ENCODE measurements at places on chromosomes 12 and 14.

DNA sequence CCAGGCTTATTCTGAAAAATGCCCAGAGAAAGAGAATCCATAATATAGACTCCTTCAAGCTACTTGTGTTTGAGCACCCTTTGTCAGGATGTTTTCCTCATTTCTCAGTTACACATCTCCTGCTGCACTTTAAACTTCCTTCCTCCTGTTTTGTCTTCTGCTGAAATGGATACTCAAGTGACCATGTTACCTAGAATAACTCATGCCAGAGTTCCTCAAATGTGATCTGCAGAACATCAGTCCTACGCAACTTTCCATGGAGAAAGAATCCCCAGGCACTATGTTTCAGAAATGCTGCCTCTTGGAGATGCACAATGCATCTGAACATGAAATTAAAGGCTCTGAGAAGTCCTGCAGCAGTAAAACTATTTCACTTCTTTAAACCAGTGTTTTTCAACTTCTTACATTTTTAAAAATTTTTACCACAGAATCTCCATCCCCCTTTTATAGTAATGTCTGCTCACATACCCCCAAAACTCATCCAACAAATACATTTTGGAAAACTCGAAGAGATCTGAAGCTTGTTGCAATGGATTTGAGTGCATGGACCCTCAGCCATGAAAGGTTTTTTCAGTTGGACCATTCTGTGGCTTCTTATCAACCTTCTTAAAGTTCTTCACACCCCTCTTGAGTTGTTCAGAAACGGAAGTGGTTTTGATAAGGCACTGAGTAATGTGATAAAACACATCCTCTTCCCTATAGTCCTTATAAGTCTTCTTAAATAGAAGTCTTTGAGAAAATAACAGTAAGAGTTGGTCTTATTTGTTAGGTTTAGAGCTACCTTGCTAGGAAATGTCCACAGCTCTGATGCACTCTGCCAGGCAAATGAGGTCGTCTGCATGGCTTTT lies 84.5 kb upstream of the KCNA1 start:
- no peak for DNase-seq

DNA sequence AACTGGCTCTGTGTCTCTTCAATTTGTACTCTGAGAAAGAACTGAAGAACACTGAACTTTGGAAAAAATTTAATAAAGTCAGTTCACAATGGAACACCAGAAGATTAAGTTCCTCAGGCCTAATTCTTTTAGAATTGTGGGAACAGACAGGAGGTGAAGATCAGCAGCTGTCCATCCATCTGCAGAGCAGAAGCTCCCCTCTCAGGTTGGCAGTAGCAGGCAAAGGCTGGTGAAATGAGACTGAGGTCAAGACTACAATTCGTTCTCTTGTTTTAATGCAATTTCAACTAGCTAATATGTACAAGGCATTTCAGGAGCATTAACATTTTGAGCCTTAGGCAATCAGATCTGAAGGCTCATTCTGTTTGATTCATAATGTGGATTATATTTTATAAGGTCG lies 10.3 kb upstream of the TRHDE start:
- DNase-seq, result no peak

DNA sequence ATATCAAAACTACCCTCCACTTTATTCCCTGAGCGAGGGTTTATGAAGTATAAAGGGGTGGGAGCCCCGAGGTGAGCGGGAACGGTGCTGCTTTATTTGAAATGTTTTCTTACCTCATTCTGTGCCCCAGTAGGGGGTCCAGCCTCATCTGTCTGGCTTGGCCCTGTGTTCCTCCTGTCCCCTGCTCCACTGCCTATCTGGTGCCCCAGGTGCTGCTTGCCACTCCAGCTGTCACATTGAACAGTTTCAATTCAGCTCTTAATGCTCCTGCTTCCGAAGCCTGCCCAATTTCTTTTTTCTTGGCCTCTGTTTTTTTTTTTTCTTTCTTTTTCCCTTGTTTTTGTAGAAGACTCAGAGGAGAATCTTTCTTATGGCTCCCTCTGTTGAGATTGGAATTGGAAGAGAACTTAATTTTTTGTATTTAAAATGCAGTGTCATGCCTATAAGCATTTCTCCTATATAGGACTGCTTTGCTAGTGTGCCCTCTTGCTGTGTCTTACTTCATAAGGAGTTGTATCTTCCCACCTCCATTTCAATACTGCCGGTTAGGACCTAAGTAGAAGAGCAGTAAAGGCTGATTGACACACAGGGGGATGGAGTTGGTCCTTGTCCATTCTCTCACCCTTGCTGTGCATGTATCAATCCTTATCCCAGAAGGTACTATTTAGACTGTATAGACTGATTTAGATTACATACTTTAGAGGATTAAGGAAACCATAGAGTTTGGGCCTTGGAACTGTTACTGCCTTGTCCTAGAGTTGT lies 2.3 kb downstream of the ATXN7L3B start:
- no peak for DNase-seq

GRCh38 chr12:112007945-112008344 lies 5.0 kb downstream of the TMEM116 start:
- DNase-seq, result no peak

DNA sequence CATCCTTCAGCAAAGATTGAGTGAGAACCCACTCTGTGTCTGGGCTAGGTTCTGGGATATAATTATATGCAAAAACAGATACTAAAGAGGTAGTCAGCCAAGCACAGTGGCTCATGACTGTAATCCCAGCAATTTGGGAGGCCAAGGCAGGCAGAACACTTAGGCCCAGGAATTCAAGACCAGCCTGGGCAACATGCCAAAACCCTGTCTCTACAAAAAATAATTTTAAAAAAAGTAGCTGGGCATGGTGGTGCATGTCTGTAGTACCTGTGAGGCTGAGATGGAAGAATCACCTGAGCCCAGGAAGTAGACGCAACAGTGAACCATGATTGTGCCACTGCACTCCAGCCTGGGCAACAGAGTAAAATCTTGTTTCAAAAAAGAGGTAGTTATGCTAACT lies 237.5 kb upstream of the HMGA2 start:
- no peak for DNase-seq

GRCh38 chr12:119479121-119479561 lies 114.4 kb upstream of the TMEM233 start:
- DNase-seq, result no peak

GRCh38 chr12:131075611-131076010 lies 121.9 kb downstream of the ADGRD1 start:
- no peak for DNase-seq

DNA sequence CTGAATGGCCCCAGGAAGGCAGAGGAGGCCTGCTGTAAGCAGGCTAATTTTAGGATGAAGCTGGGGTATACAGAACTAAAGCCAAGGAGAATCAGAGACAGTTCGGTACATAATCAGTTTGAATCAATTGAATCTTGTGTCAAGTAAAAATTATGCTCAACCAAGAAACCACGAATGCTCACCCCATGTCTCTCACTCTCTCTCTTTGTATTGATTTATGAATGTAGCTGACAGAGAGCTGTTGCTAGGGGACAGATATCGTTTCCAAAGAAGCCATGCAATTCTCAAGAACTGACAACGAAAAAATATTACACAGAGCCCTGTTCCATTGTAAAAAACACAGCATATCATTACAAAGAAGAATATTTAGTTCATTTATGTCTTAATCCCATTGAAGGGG lies 151.1 kb upstream of the PKP2 start:
- DNase-seq, result no peak

GRCh38 chr12:120132863-120133385 lies 16.4 kb upstream of the RAB35 start:
- no peak for DNase-seq

GRCh38 chr14:52551205-52551604 lies 1.1 kb downstream of the TXNDC16 start:
- no peak for DNase-seq

GRCh38 chr14:96400495-96400894 lies 8.6 kb downstream of the AK7 start:
- no peak for DNase-seq

GRCh38 chr14:26775765-26776563 lies 178.1 kb upstream of the NOVA1 start:
- DNase-seq, result no peak

DNA sequence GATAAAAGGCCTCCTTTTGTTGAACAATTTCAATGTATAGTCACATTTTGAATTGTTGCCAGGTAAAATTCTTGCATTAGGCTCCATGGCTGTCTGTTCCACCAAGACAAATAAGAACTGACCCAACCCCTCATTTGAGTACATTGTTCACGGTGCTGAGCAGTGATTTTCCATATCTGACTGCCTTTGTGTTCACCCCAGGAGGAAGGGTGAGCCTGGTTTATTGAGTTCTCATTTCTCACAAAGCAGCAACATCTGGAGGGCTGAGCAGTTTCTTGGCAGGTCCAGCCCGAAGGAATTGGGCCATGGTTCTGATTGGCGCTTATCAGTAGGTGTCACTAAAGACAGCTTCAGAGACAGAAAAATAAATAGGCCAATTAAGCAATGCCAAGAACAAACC lies 149.1 kb downstream of the BMP4 start:
- no peak for DNase-seq

- DNase-seq, result no peak
These were observed 5.3 kb downstream of the TRPV4 start for GRCh38 chr12:109827566-109828550.

DNA sequence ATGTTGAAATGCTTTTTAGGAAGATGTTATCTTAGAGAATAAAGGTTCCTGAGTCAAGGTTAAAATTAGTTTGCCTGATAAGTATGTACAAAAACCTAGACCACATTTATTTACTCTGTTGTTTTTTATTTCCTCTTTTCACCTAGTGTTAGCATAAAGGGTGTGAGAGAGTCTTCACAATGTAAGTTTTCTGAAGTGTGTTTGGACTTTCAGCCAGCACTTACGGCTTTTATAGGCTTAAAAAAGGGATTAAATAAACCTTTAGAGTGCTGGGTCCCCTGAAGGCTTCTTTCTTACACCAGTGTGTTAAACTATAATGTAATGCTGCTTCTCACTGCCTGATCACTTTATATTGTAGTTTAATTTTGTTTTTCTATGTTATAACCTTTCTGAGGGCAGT lies 27.2 kb downstream of the ARHGAP5 start:
- DNase-seq, result no peak

DNA sequence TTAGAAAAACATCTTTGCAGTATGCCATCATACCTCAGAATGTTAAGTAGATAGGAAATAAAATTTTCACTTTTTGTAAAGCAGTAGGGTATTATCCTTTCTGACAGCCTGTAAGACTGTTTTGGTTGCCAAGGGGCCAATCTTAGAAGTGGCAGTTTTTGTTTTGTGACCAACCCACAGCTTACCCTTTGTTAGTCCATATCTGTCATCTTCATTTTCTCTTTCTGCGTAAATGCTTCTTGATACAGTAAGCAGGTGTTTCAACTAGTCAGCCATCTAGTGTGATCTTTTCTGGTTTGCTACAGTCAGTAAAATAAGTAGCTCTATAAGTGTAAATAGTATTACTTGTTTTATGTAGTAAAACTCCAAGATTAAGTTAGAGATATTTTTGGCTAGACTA lies 8.8 kb downstream of the PPM1A start:
- no peak for DNase-seq

GRCh38 chr14:86796221-86797074 lies 1196.5 kb downstream of the GALC start:
- DNase-seq, result no peak
